ENCODE measurements at places on chromosomes 3 and 15.

GRCh38 chr3:106473576-106474475, 605.0 kb upstream of the CBLB start:
- no peak for DNase-seq

- DNase-seq = no peak
Measured at GRCh38 chr15:85611361-85611760, 183.4 kb downstream of the KLHL25 start.

DNA sequence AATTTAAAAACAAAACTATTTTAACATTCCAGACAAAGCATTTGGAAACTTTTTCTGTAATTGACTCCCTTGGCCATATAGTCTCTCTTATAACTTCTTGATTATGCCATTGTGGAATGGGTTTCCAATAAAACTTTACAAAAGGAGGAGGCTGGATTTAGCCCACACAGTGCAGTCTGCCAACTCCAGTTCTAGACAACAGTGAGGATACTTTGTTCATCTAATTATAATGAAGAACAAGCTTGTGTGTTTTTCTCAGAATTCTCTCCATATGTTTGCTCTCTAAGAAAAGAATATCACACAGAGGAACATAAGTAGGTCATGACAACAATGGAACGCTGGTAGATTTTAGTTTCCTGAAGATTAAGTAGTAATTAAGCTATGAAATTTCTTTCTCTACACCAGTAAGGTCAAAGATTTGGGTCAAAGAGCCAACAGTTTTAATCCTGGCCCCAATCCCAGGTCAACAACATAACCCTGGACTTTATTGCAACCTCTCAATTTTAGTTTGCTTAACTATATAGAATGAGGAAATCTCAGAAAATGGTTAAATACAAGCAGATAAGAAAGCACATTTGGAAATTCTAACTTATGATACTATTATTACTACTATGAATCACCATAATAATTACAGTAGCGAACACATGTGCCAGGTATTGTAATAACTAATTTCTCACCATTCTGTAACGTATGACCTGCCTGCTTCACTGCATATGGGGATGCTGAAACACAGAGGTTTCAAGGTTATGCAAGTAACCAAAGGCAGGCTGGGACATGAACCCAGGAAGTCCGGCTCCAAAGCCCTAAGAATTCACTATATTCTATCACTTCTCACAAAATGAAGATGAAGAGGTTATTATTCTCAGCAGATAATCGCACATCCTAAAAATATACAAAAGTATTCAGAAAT, 65.7 kb downstream of the TJP1 start:
- no peak for DNase-seq

DNA sequence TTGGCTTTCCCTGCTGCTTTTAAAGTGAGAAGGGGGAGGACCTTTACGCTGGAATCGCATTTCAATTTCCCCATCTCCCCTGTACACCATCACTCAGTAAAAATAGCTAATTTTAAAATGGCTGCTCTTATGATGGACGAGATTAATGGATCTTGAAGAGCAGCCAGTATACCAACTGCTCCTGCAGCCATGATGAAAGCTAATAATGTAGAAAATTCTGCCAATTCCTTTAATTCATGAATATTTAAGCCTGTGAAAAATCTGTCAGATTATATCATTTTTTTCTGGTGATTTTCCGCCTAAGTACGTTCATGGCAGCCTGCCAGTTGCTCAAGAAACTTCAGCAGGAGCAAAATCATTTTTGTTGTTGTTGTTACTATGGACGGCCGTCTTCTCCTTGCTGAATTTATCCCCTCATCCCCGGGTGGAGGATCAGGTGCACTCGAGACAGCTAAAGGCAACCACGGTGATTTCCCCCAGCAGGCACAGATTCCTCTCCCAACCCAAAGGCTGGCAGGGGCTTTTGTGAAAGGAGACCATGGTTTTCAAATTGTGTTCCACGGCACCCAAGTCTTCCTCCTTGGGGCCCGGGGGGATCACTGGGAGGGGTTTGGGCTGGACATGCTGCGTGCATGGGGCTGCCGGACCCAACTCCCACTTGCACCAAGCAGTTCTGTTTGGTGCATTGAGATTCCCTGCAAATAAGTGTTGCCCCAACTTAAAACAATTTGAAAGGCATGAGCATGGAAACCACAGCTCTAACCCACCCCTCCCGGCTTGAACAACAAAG, 289.6 kb downstream of the UACA start:
- DNase-seq = no peak

DNA sequence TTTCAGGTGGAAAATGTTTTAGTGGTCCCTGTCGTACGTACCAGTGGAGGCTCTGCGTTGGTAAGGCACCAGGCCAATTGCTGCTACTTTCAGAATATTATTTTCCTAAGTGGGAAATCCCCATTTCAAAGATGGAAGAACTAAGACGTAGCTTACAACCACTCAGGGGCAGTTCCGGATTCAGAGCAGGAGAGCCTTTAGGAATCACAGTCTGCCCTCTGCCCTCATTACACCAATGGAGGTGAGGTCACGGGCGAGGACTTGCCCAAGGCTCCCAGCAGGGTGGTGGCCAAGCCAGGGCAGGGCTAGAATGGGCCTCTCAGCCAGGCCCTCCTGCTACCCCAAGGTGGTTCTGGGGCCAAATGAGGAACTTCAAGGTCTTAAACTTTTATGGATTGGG, 72.6 kb downstream of the RASGRF1 start:
- DNase-seq = no peak

GRCh38 chr3:41847679-41848078, 114.2 kb downstream of the ULK4 start:
- DNase-seq = no peak

DNA sequence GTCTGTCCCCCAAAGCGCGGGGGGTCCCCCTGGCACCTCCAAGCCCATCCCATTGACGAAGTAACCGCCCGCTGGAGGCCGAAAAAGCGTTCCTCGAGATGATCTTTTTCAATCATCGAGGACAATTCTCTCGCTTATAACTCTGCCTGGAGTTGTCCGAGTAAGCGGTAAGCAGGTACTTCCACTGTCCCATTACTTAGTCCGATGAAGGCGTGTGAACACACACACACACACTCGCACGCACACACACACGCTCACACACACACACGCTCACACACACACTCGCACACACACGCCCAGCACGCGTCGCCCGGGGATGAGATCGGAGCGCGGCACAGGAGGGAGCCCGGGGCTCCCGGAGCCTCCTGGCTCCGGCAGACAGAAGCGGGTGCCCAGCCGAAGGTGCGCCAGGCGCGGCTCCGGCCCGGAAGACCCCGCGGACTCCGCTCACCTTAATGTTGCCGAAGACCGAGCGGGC, 430 bp downstream of the SLCO2A1 start:
- no peak for DNase-seq

DNA sequence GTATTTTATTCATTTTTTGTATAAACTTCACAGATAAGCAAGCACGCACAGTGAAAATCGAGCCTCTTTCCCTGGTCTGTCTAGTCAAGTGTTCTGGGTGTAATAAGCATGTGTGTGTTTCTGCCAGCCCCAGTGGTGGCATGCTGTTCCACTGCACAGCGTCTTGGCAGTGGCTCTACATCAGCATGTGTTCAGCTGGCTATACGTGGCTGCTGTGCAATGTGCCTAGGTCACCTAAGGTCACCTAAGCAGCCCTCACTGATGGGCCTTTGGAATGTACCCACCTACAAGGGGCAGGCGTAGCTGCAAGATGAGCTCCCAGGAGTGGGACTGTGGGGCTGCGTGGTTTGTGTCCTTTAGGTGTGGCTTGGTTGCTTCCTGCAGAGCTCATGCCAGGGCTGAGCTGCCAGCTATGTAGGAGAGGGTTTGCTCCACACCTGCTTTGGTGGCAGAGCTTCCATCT, 4.9 kb downstream of the LIMD1 start:
- DNase-seq = no peak

GRCh38 chr3:140896997-140897396, 44.6 kb upstream of the SLC25A36 start:
- DNase-seq = no peak

- DNase-seq = no peak
Measured at GRCh38 chr15:39602143-39602542, 21.3 kb downstream of the THBS1 start.

- DNase-seq = no peak
Measured at GRCh38 chr3:63946753-63947152, 34.6 kb upstream of the SCAANT1 start.

GRCh38 chr3:151346292-151346691, 16.9 kb upstream of the P2RY13 start:
- DNase-seq = no peak

DNA sequence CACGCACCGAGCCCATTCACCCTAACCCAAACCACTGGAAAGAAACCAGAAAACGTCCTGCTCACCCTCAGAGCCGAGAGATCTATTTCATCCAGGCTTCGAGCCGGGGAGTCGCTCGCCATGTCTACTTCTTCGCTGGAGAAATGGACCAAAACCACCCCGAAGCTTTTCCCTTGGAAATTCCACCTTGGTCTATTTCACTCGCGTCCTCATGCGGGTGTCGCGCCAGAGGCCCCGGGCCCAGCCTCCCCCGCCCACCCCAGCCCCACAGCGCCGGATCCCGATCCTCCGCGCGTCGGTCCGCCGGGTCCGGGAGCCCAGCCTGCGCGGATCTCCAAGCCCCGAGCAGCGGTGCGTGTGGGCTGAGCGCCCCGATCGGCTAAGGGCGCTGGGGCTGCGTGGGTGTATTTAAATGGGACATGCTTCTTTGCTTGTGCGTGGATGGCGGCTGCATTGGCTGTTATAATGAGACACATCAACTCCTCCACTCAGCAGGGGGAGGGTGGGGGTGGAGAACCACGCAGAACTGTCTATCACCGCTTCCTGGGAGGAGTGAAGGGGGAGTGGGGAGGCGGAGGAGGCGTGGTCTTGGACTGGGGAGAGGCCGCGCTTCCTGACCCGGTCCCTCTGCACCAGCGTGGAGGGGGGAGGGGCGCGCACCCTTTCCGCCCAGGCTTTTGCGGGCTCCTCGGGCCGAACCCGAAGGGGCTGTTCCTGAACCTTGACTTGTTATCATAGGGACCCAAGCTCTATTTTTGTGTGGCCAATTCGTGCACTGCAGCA, at the start of gene TNIK:
TSS of gene TNIK (minus strand) at position 464 of the 783 bp plus-strand sequence. CDS start at position 122, 342 bp downstream.
- peak; percentile 89 for DNase-seq

- no peak for DNase-seq
Measured at GRCh38 chr3:145088917-145089316, 1072.1 kb downstream of the PLOD2 start.

DNA sequence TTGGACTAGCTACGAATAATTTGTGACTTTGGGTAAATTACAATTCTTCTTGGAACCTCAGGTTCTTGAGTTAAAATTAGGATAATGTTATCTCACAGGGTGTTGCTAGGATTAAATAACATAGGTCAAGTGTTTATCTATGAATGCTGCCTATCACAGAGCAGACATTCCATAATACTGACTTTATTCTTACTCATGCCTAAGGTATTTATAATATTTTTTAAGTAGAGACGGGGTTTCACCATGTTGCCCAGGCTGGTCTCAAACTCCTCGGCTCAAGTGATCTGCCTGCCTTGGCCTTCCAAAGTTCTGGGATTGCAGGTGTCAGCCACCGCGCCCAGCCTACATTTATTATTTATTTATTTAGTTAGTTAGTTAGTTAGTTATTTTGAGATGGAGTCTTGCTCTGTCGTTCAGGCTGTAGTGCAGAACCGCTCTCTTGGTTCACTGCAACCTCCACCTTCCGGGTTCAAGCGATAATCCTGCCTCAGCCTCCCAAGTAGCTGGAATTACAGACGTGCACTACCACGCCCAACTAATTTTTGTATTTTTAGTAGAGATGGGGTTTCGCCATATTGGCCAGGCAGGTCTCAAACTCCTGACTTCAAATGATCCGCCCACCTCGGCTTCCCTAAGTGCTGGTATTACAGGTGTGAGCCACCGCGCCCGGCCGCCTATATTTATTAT, 741 bp upstream of the ZNF106 start:
- no peak for DNase-seq

GRCh38 chr3:50572158-50572557, 2.8 kb downstream of the HEMK1 start:
- peak; percentile 61 for DNase-seq

GRCh38 chr15:101129851-101130380, 121.9 kb downstream of the CHSY1 start:
- DNase-seq = no peak

GRCh38 chr3:32106929-32107362, 526 bp downstream of the GPD1L start:
- DNase-seq = no peak

DNA sequence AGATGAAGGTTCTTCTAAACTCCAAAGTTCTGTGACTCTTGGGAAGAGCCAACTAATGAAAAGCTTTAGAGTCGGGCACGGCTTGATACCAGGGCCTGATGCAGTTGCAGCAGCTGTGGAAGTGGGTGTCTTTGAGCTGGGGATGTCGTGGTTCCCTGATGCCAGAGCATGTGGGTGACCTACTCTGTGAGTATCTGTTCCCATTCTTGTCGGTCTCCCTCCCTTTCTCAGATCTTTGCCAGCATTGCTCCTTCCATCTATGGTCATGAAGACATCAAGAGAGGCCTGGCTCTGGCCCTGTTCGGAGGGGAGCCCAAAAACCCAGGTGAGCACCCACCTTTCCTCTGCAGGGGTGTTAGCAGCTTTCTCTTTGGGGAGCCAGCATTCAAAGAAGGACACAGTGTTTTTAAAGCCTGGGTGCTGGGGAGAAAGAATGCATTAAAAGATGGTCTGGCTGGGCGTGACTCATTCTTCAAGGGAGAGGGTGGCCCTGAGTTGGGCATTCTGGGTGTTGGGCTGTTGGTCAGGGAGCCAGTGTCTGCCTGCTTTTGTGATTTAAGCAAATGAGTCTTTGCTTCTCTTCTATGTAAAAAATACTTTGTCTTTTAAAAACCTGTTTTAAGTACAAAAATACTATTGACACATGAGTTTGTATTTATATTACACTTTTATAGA, 13.2 kb upstream of the PODXL2 start:
- DNase-seq = no peak

DNA sequence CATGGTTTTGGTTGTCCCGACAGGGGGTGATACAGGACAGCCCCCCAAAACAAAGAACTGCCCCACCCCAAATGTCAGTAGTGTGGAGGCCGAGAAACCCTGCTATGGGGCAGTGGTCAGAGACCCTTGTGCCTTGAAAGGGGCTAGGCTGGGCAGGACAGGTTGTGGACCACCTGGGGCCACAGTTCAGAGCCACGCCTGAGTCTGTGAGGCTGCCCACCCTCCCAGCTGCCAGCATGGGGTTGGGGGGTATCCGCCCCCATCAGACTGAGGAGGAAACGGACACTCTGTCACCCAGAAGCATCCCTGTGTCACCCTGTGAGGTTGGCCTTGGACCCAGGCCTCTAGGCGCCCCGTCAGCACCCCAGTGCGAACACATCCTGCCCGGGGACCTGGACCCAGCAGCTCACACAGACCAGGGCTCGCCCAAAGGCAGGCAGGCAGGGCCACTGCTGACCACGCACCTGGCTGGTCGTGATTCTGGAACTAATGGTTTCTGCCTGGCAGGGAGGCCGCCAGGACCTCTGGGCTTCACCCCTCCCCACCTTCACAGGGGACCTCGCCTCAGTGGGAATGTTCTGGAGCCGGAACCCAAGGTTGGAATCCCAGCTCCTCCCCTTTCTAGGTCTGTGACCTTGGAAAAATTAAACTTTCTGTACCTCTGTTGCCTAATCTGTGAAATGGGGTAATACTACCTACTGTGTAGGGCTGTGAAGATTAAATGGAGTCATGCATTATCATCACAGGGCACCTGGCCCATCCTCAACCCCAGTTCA, 1.4 kb downstream of the SLC41A3 start:
- DNase-seq = no peak
